ENCODE measurements at places on chromosomes 5 and 9. TPM values are rescaled to one million over a fixed set of nuclear protein-coding genes. Genes with fewer than 3 reads are reported as not detected.

Gene INSL4
- total RNA-seq: not detected

Gene POLE3
- total RNA-seq: 29.3 TPM

Gene C9
- not detected for total RNA-seq

Gene SLC1A1
- total RNA-seq: 12.2 TPM

Gene PCDHGC5
- total RNA-seq: 4.8 TPM

Gene IFNK
- not detected for total RNA-seq

Gene FBN2
- 144 TPM for total RNA-seq

Gene KIF27
- total RNA-seq: 11.5 TPM

Gene OR13C3
- not detected for total RNA-seq

Gene CKMT2
- total RNA-seq: 62.2 TPM

Gene SLCO6A1
- total RNA-seq: not detected

Gene PIP5KL1
- total RNA-seq: 2.3 TPM

Gene PLPPR1
- 24.8 TPM for total RNA-seq

Gene AK1
- total RNA-seq: 79.2 TPM

Gene CAVIN4
- 38.4 TPM for total RNA-seq

Gene OR1K1
- total RNA-seq: not detected

Gene SHC3
- total RNA-seq: 5.8 TPM

Gene SPINK4
- not detected for total RNA-seq

Gene HBEGF
- 18.6 TPM for total RNA-seq

Gene SLC34A1
- 166 TPM for total RNA-seq

Gene PRRT1B
- 0.93 TPM for total RNA-seq

Gene SV2C
- total RNA-seq: 0.18 TPM

Gene EXOSC2
- 26.2 TPM for total RNA-seq

Gene BRD3
- total RNA-seq: 30.0 TPM

Gene GHR
- 21.6 TPM for total RNA-seq

Gene ZNG1F
- total RNA-seq: 9.5 TPM

Gene C8G
- total RNA-seq: not detected

Gene DAB2IP
- total RNA-seq: 39.9 TPM

Gene KCNN2
- total RNA-seq: 13.1 TPM

Gene CA9
- 0.70 TPM for total RNA-seq

Gene TAF1L
- not detected for total RNA-seq

Gene INSL6
- total RNA-seq: not detected

Gene KCTD16
- 2.8 TPM for total RNA-seq

Gene RELL2
- 1.2 TPM for total RNA-seq

Gene INIP
- total RNA-seq: 25.2 TPM

Gene PCDHA10
- total RNA-seq: 1.2 TPM

Gene EEIG1
- 14.0 TPM for total RNA-seq

Gene FNIP1
- total RNA-seq: 58.2 TPM

Gene SUSD3
- total RNA-seq: 15.6 TPM

Gene ADAMTS13
- total RNA-seq: 6.0 TPM

Gene ORM2
- not detected for total RNA-seq

Gene ACTBL2
- total RNA-seq: not detected
